Fibroblast of the aortic adventitia (primary cell): ENCODE measurements at places on chromosomes 6 and 20. TPM values are rescaled to one million over a fixed set of nuclear protein-coding genes. Genes with fewer than 3 reads are reported as not detected.

Gene FILIP1
- 0.45 and 5.5 TPM in 2 replicates for total RNA-seq

Gene PHACTR1
- 0.49 and 0.99 TPM in 2 replicates for total RNA-seq

Gene ACSS2
- total RNA-seq = 32.3 and 65.3 TPM in 2 replicates

Gene MAPK13
- total RNA-seq = 2.3 and 15.6 TPM in 2 replicates

Gene OR2W1
- total RNA-seq = not detected in 2 replicates

Gene SLC22A3
- total RNA-seq = 0.72 and 1.5 TPM in 2 replicates

Gene CDH4
- 0.18 and 0.25 TPM in 2 replicates for total RNA-seq

- no peak for DNase-seq
Measured at GRCh38 chr20:50456452-50457324, 53.5 kb upstream of the PTPN1 start.

GRCh38 chr6:158789115-158789917 lies 29.9 kb downstream of the EZR start:
- DNase-seq = no peak

- DNase-seq = no peak
Measured at GRCh38 chr6:43189776-43190304, 7.8 kb downstream of the CUL9 start.

GRCh38 chr6:156017838-156018237 lies 562.2 kb upstream of the NOX3 start:
- peak; percentile 6 for DNase-seq

DNA sequence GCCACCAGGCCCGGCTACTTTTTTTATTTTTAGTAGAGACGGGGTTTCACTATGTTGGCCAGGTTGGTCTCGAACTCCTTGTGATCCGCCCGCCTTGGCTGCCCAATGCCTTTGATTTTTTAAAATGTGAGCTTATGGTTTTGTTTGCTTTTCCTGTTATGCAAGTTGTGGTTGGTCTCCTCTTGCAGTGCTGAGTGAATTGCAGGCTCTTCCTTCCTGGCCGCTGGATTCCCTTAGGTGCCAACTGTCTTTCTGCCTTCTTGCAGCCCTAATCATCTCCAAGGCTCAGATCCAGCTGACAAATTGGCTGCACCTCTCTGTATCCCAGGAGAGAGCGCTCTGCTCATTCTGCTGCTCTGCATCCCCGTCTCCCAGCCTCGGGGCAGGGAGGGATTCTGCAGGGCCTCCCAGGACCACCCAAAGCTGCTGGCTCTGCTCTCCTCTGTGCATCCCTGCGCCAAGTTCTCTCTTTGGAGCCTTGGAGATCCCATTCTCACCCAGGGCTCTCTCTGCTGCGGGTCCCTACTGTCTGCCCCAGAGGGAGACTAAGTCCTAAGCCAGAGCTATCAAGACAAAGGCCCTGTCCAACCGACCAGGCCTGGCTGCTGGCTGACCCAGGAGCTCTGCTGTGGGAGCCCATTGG lies 14.1 kb upstream of the EMILIN3 start:
- no peak for DNase-seq

DNA sequence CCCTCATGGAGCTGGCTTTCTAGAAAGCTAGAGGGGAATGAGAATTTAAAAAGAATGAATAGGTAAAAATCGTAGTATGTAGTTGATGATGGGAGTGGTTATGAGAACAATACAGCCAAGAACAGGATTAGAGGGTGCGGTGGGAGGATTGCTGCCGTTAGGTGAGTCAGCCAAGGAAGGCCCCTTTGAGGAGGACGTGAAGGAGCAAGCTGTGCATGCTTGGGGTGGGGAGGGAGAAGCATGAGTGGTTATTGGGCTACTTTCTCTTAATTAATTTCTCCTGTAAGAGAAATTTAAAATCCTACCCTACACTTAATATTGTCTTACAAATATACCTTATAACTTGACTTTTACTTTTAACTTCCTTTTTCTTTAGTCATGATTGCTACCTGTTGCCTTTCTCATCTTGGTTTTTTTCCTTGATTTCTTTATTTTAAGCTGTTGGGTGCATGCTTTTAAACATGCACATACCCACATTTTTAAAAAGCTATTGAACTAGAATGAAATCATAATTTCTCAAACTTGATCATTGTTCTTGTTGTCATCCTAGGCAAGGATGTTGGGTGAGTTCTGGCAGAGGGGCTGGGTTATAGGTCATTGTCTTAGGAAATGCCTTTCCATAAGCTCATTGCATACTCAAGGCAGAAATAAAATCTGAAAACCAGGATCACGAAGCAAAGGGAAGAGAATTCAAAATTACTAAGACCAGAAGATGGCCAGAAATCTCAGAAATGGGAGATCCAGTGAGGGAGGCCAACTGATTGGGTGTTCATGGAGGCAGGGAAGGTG lies 114.5 kb downstream of the TCP11 start:
- peak; percentile 46 for DNase-seq

DNA sequence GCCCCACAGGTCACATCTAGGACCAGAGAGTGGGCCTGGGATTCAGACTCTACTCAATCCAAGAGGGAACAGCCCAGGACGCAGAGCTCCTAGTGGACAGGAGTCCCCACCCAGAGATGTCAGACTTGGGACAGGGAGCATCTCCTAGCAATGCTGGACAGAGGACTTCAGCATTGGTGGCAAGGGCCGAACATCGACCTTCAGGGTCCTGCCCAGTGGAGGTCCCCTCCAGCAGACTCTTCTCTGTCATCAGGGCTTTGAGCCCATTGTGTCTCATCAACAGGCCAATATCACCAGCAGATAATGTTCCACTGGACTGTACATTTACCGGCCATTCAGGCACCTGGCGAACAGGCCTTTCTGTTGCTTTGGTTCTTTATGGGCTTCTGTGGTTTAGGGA lies 159.8 kb upstream of the SNX9 start:
- no peak for DNase-seq

GRCh38 chr20:9195031-9195430 lies 126.1 kb downstream of the PLCB4 start:
- no peak for DNase-seq

GRCh38 chr6:12578097-12578496 lies 138.5 kb upstream of the PHACTR1 start:
- DNase-seq = no peak

DNA sequence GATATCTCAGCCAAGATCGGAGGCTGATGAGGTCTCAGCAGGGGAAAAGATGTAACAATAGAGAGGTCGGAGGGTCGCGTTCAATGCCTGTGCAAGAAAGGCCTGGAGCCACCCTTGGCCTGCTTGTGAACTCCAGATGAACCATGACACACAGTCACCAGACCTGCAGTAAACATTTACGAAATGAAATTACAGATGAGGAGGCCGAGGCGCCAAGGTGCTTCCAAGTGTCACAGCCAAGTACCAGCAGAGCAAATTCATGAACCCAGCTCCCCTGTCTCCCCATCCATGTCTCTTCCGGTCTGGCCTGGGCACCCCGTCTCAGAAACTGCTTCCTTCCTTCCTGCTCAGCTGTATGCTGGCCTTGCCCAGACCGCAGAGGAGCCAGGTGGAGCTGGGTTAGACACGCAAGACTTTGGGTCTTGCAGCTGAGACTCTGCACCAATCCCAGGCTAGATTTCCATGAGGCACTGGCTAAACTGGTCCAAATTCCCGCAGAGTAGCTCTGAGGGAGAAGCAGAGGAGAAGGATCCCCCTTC lies 48.1 kb downstream of the CHMP4B start:
- DNase-seq = peak; percentile 35

GRCh38 chr6:139442188-139442671 lies 67.8 kb upstream of the CITED2 start:
- no peak for DNase-seq

- DNase-seq = peak; percentile 98
Measured at GRCh38 chr20:34525709-34526416, 9.6 kb downstream of the DYNLRB1 start.

DNA sequence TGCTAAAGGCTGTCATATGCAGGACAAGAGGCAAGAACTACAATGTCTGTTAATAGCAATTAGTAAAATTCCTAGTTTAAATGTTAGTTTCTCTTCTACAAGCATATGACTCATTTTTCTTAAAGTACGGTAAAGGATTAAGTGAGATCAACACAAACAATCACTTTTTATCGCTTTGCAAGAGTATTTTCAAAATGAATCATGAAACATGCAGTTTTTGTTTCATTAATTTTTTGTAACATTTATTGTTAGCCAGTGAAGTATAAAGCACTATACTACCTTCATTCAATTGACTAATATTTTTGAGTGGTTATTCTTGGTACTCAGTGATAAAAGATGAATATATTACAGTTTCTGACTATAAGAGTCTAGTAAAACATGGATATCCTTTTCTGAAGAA lies 138.6 kb downstream of the AHI1 start:
- DNase-seq = peak; percentile 52

DNA sequence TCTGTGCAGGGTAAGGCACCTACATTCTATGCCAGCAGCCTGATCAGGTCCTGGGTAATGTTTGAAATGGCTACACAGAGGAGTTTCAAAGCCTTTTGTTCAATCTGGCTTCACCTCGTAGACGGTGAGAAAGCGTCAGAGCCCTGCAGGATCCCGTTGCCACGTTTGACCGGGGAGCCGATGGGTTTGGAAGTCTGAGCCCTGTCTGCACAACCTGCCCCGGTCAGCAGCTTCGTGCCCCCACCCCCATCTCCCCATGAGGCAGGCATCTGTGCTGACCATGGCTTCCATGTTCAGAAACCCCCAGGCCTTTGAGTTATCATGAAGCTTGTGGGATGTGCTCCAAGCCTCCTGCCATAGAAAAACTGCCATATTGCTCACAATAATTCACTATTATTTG lies 63.9 kb downstream of the PTPN1 start:
- no peak for DNase-seq

DNA sequence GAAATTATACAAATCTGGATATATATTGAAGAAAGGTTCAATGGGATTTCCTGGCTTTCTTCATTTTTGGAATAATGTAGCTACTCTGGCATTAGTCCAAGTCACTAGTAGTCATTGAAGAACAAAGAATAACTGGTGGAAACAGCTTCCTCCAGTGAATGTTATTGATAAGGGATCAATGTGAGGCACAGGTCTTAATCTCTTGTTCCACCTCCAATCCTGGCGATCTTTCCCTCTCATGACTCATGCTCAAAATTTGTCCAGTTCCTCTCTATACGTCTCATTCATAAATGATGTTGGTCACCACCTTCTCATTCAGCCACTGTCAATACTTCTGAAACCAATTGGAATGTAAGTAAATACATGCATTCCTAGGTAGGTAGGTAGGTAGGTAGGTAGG lies 185.0 kb upstream of the BMP2 start:
- DNase-seq = no peak

DNA sequence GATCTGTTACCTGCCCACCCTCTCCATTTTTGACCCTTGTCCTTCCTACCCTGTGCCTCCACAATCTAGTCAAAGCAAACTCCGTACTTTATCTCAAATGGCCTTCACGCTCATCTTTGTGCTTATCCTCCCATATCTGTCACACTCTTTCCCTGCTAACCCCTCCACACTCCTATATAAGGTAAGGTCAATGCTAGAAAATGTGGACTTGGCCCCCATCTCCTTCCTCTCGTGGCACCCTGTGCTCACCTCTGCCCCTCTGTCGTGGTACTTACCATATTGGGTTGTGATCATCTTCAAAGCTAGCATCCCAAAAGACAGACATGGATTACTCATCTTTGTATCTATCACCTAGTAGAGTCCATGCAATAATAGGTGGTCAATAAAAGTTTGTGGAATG lies 127.6 kb upstream of the FOXQ1 start:
- no peak for DNase-seq

DNA sequence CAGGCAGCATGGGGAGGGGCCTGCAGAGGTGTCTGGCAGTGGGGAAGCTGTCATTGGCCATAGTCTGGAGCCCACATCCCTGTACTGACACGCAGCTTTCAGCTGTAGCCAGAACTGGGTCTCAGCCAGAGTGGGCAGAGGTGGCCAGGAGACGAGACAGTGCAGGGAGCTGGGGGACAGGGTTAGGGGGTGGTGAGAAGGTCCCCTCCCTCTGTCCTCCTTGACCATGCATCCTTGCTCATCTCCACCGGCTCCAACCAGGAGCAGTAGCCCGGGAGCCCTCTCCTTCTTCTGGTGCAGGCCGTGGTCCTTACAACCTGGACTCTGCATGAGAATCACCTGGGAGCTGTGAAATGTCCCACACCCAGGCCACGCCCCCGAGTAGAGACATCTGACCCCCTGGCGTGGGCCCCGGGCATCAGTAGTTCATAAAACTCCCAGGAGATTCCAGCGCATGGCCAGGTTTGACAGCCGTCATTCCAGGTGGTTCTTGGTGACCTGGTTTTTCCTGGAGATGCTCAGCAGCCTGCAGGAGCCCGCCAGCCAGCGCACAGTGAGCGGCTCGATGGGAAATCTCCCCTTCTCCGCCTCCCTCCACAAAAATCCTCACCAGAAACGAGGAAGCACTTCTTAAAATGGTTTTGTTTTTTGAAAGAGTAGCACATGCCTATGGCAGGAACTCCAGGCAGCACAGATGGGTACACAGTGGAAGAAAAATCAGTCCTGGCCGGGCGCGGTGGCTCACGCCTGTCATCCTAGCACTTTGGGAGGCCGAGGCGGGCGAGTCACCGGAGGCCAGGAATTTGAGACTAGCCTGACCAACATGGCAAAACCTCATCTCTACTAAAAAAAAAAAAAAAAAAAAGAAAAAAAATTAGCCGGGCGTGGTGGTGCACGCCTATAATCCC lies 56.2 kb downstream of the ADNP start:
- no peak for DNase-seq

DNA sequence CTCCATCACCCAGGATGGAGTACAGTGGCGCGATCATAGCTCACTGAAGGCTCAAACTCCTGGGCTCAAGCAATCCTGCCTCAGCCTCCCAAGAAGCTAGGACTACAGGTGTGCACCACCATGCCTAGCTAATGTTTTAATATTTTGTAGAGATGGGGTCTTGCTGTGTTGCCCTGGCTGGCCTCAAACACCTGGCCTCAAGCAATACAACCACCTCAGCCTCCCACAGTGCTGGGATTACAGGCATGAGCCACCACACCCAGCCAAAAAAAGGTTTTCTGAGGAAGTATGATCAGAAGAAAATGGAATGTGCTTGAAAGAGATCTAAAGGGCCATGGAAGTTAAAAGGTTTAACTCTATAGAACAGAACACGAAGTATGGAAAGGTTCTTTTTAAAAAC lies 8.7 kb downstream of the RBBP9 start:
- no peak for DNase-seq

DNA sequence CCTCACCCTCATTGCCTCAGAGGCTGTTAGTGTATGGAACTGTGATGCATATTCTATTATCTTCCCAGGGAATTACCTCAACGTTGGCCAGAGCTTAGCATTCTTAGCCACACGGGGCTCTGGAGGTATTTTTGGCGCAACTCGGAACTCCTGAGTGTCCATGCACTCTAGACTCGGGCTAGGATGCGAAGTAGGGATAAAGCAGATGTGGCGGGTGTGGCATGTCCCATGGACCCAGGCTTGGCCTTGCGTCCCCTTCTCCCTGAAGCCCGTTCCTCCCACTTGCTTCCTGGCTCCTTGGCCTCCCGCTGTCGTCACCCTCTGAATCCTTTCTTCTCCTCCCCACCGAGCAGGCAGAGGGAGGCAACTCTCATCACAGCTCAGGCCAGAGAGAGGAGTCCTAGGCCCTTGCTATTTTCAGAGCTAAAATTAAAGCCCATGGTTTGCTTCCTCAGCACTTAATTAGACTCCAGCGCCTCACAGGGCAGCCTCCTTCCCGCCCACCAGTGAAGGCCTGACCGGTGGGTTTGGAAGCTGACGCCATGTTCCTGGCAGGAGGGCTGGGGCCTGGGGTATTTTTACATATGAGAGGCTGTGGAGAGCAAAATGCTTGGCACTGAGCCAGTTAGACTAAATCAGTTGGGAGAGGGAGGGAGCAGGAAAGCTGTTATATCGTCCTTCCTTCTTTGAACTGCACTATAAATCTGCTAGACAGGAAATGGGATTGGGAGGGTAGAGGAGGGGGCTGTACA lies 138.7 kb downstream of the FOXO3 start:
- DNase-seq = peak; percentile 16
